Lung (tissue), 17 donors: ENCODE measurements at places on chromosomes 4 and X.

DNA sequence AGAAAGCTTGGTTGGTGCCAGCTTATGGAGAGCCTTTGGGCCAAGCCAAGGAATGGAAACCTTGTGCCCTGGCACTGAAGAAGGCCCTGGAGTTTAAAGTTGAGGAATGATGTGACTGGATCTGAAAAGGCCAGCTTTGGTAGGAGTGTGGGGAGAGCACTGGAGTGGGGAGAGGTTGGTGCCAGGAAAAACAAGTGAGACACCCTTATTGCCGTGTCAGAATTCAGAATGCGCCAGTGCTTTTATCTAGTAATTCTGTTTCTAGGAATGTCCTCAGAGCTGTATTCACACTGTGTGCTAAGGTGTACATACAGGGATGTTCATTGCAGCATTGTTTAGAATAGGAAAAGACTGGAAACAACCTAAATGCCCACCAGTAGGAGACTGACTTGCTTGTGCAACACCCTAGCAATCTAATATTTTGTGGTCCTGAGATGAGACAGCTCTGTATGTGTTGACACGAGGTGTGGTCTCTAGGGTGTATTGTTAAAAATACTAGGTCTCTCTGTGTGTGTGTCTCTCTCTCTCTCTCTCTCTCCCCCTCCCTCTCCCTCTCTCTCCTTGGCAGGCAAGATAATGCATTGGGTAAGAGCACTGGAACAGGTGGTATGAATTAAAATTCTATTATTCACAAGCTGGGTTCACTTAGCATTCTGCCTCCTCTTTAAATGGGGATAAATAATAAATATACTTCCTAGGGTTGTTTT is 107.8 kb downstream of the GATB start:
- DNase-seq: no peak

DNA sequence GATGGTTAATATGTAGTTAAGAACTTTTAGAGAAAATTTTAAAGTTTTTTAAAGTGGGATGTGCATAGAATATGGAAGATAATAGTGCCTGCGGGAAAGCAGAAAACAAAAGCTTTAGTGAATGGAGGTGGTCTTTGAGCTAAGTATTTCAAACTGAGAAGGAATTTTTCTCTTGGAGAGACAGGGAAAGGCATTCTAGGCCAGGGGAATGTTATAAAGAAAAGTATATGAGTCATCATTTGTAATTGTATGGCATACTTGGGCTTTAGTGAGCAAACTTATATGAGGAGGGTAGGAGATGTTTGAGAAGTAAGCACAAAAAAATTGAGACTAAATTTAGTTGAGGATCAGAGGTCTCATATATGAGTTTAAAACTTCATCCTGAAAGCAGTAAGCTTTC is 467.0 kb downstream of the PPARGC1A start:
- no peak for DNase-seq

DNA sequence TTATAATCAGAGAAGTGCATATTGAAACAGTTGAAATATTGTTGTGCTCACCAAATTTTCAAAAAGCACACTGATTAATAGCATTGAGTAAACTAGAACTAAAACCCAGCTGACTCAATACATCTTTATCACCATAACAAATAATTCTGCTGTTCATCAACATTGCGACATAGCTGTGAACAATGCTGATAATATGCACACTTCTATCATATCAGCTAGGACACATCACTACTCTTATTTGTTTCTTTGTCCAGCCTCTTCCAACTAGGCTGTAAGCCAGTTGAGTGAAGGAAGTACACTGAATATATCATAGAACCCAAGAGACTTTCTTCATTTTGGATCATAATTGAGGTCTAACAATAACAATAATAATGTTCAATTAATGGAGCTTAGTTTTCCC is 349.7 kb downstream of the IQCM start:
- no peak for DNase-seq

DNA sequence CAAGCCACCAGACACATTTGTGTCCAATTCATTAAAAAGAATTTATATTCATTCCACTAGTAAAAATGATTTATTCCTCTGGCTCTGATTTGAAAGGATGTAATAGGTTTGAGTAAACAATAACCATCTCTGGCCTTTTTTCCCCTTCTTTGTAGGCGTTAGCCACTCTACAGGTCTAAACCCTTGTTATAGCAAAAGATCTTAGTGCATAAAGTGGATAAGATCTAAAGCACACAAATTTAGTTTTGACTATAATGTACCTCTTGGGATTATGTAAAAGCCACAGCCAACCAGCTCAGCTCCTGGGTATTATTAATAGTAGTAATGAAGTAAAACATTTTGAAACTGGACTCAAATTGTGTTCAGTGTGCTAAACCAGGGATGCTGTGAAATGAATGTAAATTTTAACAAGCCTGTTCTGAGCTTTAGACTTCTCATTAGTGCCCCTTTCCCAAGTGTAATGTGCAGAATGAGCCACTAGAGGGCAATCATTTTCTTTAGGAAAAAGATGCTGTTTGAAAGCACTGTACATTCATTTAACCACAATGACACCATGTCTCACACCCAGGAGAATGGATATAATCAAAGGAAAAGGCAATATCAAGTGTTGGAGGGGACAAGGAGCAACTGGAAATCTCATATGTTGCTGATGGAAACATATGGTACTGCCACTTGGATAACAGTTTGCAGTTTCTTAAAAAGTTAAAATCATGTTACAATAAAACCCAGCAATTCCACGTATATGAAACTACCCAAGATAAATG is 69.7 kb downstream of the KLHL8 start:
- peak; percentile 86 for DNase-seq

DNA sequence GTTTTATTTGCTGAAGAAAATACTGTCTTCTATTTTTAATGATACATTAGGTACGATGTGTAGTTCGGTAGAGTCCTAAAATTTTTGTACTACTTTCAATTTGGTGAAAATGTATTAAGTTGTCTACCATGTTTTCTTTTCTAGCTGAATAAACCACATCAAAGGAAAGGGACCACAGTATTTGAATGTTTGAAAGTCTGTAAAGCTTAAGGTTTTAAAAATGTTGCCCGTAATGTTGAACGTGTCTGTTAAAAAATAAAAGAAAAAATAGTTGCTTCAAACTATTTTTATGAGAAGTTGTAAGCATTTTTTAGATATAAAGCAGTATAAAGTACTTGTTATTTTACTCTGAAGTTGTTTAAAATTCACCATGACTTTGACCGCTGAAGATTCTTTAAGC is 3.2 kb downstream of the CDKN2AIP start:
- no peak for DNase-seq

- DNase-seq: no peak
These were observed 121.3 kb upstream of the JADE1 start for GRCh38 chr4:128688033-128688721.
